ENCODE measurements at places on chromosomes 11 and 22.

- no peak for DNase-seq
Measured at GRCh38 chr11:17693531-17693930, 25.8 kb upstream of the MYOD1 start.

- DNase-seq: no peak
Measured at GRCh38 chr11:47171856-47172255, 4.8 kb downstream of the ARFGAP2 start.

GRCh38 chr11:64868904-64869570 lies 9.4 kb downstream of the EHD1 start:
- DNase-seq: no peak

GRCh38 chr11:46302866-46303265 lies 25.4 kb downstream of the CREB3L1 start:
- no peak for DNase-seq

GRCh38 chr11:2837096-2837601 lies 48.4 kb downstream of the CDKN1C start:
- DNase-seq: peak; percentile 37

- DNase-seq: no peak
Measured at GRCh38 chr11:58685973-58686722, 45.6 kb downstream of the GLYAT start.

DNA sequence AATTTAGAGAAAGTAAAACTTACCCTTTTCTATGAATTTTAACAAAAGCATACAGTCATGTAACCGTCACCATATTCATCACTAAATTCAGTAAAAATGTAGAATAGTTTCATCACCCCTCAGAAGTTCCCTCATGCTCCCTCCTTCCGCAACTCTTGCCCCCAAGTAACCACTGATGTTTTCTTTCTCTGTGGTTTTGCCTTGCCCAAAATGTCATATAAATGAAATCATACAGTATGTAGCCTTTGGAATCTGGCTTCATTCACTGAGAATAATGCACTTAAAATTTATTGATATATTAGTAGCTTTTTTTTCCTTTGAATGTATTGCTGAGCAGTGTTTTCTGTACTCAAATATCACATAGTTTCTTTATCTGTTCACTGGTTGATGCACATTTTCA lies 60.1 kb downstream of the DCUN1D5 start:
- DNase-seq: no peak

GRCh38 chr11:92875473-92875872 lies 94.0 kb upstream of the MTNR1B start:
- DNase-seq: no peak

GRCh38 chr22:24142241-24142640 lies 39.0 kb upstream of the SUSD2 start:
- no peak for DNase-seq

DNA sequence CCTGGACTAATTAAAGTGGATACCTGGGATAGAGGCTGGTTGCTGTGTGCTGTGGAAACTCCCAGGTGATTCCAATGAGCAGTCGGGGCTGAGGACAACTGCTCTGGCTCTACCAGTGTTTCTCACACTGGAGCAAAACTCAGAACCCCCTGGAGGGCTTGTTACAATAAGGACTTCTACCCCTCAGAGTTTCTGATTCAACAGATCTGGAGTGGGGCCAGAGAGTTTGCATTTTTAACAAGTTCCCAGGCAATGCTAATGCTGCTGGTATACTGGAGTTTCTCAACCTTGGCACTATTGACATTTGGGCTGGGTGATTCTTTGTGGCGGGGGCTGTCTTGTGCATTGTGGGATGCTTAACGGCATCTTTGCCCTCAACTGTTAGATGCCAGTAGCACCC lies 353.7 kb downstream of the MIAT start:
- no peak for DNase-seq

DNA sequence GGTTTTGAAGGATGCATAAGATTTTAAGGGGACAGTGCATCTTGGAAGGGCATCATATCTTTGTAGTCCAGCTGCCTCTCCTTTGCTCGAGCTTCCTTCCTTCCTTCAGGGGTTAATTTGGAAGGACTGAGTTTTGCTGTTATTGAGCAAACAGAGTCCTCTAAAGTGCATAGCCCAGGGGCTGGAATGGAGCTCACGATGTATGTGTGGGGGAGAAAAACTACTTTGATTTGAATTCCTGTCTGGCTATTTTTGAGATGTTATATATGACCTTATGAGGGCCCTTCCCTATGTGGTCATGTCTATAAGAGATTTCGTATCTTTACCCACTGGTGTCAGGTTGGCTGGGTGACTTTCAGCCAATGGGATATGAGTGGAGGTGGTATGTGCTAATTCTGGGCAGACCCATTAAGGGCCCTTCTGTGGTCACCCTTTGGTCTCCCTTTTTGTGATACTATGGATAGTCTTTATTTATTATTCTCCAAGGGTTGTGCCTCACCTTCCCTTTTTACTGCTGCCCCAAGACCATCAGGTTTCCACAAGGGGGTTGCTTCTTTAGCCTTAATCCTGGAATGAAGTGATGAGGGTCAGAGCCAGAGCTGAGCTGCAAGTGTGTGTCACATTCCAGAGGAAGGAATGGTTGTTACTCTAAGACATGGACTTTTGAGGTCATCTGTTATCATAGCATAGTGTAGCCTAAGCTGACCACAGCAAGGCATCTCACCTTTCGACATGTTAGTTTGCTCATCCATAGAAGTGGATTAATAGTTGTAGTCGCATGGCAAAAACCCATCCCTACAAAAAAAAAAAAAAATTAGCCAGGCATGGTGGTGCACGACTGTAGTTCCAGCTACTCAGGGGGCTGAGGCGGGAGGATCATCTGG lies 54.6 kb downstream of the LRRC74B start:
- no peak for DNase-seq

DNA sequence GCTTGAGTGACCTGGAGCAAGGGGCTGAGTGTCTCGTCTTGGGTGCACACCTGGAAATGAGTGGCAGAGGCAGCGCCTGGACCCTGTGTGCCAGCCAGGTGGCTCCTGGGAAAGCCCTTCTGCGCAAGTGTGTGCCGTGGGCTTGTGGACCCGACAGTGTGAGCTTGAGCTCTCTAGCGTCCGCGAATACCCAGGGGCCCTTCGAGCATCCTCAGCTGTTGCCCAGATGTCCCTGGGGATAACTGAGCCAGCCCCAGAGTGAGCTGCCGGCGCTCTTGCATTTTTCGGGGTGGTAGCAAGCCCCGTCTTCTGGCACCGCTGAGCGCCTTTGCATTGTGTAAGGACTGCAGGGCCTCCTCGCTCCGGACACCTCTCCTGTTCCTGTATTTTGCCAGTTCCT lies 399.2 kb downstream of the TBC1D22A start:
- peak; percentile 42 for DNase-seq

- peak; percentile 45 for DNase-seq
Measured at GRCh38 chr11:73158356-73159051, 16.4 kb upstream of the FCHSD2 start.

DNA sequence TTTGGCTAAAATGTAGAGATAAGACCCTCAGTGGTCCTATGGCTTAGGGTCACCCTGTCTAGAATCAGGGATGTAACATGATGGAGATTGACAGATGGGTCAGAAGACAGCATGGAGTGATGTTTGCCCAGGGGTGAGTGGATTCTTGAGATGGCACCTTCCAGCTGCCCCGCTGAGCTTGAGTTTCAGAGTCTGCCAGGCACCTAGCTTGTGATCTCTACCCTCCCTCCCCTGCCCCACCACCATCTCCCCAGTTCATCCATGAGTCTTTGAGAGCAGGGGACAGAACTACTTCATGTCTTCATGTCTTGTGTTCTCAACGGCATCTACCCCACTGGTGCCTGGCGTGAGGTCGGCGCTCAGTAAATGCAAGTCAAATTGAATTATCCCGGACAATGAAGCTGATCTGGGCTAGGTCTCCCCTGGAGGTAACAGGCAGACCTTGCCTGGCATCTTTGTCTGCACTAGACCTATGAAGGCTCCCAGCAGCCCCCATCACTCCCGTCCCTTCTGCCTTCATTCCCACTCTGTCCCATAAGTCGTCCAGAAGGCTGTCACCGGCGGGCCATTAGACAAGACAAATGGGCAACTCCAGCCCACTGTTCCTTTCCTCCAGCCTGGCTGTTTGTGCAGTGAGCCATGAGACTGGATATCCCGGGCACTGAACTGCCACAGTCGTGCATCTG lies 239.2 kb upstream of the TBCEL start:
- DNase-seq: no peak

GRCh38 chr11:81339521-81339920 lies 1394.1 kb downstream of the FAM181B start:
- no peak for DNase-seq

DNA sequence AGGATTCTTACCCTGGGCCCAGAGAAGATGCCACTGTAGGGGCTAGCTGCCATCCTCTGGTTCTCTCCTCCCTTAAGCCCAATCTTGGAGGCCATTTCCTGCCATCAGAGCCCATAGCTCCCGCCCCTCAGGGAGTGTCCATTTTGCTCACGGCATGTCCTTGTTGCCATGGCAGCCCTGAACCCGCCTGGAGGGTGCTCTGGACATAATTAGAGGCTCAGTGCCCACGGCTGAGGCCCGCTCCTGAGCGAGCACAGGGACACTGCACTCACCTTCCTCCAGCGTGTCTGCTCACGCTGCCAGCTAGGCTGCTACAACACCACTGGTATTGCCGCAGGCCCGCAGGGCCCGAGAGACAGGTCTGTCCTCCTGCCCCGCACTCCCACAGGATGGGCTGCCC lies 11.1 kb upstream of the SUSD2 start:
- no peak for DNase-seq

GRCh38 chr11:65491614-65492386 lies 7.0 kb upstream of the MALAT1 start:
- peak; percentile 87 for DNase-seq

GRCh38 chr11:80616070-80616800 lies 1175.4 kb upstream of the TENM4 start:
- DNase-seq: no peak

GRCh38 chr11:36458129-36458915 lies 51.8 kb downstream of the TRAF6 start:
- DNase-seq: no peak

- DNase-seq: no peak
Measured at GRCh38 chr22:35133702-35134380, 67.9 kb downstream of the ISX start.

- DNase-seq: no peak
Measured at GRCh38 chr11:65778901-65779668, 1.7 kb downstream of the AP5B1 start.

DNA sequence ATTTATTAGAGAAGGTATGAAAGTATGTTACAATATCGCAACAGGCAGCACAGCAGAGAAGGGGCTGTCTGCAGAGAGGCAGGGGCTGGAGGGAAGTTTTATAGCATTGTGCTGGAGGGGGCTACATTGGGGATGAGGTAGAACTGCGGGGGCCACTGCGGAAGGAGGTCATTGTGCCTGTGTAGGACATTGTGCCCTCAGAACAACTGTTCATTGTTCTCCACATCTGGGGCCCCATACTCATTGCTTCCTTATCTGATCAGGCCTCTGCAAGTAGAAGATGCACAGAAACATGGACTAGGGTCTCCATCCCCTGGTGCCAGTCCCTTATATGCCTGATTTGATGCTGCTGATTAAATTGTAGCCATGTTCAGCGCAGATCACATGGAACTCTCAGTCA lies 12.1 kb downstream of the NADSYN1 start:
- no peak for DNase-seq

GRCh38 chr22:20549232-20549841 lies 41.9 kb downstream of the MED15 start:
- no peak for DNase-seq

- no peak for DNase-seq
Measured at GRCh38 chr11:72254299-72254993, 10.5 kb upstream of the PHOX2A start.

DNA sequence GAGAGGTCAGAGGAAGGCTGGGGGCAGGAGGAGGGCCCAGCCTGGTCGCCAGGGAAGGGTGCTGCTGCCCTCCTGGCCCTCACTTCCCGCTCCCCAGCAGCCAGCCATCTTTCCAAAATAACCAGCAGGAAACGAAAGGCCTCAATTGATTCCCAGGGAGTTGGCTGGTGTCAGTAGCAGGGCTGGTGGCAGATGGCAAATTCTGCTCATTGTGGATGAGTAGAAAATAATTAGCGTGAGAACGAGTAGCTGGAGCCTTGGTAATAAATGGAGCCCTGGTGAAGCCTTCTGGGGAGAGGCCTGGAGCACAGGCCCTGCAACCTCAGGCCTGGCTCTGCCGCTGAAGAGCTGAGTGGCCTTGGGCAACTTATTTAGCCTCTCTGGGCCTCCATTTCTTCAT lies 31.3 kb downstream of the DAGLA start:
- no peak for DNase-seq

GRCh38 chr11:94449437-94449836 lies 44.2 kb downstream of the MRE11 start:
- DNase-seq: no peak

- peak; percentile 49 for DNase-seq
Measured at GRCh38 chr11:33773404-33773986, 825 bp downstream of the FBXO3 start.

GRCh38 chr11:73176145-73176873 lies 34.2 kb upstream of the FCHSD2 start:
- DNase-seq: no peak

- DNase-seq: no peak
Measured at GRCh38 chr11:103714246-103714645, 322.2 kb upstream of the DDI1 start.

- no peak for DNase-seq
Measured at GRCh38 chr11:14203321-14203720, 155.7 kb downstream of the RRAS2 start.

DNA sequence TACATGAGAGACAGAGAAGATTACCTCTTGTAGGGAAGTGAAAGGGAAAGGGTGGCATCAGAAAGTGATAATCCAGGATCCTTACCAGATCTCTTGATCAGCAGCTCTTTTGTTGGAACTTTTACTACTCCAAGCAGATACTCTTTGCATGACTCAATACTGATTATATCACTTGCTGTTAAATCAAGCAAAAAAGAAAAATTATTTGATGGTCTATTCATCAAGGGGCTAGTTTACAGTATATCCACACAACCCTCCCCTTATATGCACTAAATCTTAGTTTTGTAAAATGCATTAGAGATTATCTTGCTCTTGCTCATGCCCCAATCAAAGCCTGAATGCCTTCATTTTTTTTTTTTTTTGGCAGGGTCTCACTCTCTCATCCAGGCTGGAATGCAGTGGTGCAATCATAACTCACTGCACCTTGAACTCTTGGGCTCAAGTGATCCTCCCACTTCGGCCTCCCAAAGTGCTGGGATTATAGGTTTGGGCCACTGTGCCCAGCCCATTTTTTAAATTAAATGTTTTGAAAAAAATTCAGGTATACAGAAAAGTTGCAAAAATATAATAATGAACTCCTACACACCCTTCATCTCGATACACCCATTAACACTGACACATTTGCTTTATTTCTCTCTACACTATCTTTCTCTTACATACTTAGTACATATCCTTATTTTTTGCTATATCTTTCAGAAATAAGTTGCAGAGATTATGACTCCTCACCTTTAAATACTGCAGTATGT lies 76.1 kb upstream of the UCP3 start:
- no peak for DNase-seq

Measured in NCI-H526 (cell line).